ENCODE measurements at places on chromosomes 11 and 22.
A peak's percentile ranks its signal among the peaks of the same experiment; 100 is the strongest.

DNA sequence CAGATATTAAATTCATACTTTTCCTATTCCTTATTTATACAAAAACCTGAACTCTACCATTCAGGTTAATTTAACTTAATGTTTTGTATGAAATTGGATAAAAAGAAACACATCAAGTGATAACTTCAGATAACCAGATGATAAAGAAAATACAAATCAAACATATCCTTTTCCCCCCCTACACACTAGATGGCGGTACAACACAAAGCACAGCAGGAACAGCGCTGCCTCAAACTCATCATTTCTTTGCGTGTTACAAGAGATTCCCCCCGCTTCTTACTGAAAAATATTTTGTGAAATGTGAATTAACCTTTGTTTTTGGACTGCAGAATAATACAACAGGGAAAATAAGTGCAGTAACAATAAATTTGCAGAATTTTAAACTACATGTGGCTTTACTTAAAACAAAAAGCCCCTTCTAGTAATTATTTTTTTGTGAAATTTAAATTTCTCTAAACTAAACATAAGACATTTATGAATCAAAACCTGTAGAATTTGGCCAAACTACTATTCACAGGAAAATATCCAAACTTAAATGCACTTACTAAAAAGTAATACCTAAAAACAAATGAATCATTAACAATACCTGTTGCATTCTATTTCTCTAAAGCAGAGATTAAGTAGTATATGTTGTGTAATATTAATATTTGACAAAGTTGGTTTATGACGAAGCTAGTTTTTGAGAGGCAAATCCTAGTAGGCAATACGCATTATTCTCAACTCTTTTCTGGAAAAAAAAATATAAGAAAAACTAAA lies 74.4 kb downstream of the ARHGAP32 start:
- peak; percentile 62 for DNase-seq

DNA sequence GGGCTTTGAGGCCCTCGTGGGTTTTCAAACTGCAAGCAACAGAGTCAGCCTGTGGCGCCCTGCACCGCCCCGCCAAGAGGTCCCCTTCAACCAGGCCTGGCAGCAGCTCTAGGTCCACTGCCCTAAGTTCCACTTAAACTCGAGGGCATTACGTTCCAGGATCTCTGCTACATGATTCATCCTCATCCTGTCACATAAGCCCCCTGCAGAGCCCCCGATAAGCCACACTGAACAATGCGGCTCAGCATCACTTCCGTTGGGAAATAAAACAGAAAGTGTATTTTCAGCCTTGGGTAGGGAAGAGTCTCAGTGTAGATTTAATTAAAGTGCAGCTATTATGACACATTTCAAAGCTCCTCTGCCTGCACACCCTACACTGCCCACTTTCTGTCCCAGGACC lies 24.6 kb downstream of the SULT4A1 start:
- no peak for DNase-seq

DNA sequence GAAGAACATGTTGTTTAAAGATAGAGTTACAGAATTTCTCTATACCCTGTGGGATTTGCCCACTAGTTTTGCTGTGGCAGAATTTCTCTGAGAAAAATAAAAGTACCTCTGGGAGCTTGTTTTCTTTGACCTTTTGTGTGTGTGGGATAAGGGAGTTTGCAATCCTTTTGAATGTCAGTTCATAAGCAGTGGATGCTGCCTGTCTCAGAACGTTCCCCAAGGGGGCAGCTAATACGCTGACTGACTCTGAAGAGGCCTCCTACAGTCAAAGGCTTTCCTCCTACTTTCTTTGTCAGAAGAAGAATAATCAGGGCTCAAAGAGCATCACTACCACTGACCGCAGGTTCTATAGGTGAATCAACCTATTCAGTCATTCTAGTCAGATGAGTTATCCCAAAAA lies 140.6 kb downstream of the AASDHPPT start:
- no peak for DNase-seq

GRCh38 chr22:35850831-35851230 lies 133.2 kb downstream of the APOL5 start:
- no peak for DNase-seq

DNA sequence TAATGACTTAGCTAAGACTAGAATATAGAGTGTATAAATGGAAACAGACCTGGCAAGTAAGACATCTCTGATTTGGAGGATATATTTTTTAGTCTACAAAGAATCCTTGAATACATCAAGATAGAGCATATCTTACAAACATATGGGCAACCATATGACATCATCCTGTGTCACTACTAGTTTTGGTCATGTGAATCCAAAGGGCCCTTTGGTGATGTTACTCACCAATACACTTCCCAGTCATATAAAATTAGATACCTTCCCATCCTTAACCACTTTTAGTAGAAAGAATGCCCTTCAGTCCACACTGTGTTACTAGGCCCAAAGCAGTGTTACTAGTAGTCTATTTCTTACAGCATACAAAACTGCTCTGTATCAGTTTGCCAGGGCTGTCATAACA lies 31.6 kb downstream of the GRIA4 start:
- DNase-seq = no peak

DNA sequence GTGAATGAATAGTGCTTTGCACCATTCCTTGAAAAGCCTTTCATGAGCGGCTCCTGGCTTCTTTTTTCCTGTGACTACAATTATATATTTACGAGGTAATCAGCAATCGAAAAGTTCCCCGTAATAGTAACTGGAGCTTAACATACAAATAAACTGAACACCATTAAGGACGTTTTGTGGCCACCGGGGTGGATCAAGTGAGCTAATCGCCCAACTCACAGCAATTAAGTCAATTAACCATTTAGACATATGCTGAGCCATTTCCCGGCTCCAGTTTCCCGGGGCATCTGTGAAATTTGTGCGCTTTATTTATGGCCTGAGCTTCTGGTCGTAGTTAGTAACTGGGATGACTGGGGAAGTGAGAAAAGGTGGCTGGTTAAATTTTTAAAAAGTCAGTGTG lies 465.2 kb downstream of the MIAT start:
- DNase-seq = no peak

DNA sequence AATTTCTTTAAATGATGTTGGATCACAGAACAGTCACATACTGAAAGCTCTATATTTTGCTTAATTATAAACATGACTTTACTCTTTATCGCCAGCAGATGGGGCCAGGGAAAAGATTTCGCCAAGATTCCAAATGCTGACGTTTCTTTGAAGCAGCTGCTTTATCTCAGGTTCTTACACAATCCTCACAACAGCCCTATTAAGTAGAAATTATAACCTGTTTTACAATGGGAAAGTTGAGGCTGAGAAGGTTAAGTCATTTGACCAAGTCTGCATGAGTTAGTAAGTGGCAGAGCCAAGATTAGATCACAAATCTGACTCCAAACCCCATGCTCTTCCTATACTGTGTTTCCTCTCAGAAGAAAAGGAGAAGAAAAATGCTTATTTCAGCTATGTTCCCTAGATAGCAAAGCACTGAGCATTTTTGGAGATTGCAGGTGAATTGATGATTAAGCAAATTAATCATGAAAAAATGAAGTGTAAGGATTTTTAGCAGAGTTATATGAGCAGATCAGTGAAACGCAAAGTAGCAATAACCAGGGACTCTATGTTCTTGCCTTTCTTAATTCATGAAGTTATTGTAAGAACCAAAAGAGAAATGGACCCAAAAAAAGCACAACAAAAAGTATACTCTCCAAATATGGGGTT lies 79.0 kb downstream of the AASDHPPT start:
- DNase-seq = no peak

- DNase-seq = no peak
Observed at GRCh38 chr22:21929253-21929652, 23.4 kb downstream of the PPM1F start.

GRCh38 chr11:105948918-105949590 lies 73.0 kb downstream of the MSANTD4 start:
- DNase-seq = no peak

DNA sequence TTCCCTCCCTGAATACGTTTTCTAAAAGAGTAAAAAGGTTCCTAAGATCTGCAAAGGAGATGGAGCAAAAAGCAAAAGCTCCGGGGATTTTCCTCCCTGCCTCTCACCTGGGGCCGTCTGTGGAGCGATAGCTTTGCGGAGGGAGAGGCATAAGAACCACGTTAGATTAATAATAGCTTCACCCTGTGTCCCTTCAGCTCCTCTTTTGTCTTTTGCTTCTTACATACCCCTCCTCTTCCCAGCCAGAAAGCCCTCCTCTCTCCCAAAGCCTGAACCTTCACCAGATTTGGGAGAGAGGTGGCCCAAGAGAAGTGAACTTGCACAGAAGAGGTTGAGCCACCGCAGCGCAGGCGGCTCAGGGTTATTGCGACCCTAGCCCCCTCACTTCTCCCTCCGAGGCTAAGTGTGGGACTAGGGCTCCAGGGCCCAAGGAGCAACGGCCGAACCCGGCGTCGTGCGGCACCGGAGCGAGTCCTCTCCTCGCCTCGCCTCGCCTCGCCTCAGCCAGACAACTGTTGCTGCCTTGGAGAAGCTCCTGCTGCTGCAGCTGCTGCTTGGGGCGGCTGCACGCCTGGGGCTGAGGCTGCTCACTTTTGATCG lies 97.6 kb upstream of the HSD17B12 start:
- no peak for DNase-seq

GRCh38 chr11:41612415-41612814 lies 153.0 kb upstream of the LRRC4C start:
- no peak for DNase-seq

GRCh38 chr11:86124251-86125233 lies 55.7 kb upstream of the PICALM start:
- DNase-seq = no peak

GRCh38 chr11:130636722-130637464 lies 188.4 kb downstream of the ADAMTS15 start:
- peak; percentile 2 for DNase-seq

DNA sequence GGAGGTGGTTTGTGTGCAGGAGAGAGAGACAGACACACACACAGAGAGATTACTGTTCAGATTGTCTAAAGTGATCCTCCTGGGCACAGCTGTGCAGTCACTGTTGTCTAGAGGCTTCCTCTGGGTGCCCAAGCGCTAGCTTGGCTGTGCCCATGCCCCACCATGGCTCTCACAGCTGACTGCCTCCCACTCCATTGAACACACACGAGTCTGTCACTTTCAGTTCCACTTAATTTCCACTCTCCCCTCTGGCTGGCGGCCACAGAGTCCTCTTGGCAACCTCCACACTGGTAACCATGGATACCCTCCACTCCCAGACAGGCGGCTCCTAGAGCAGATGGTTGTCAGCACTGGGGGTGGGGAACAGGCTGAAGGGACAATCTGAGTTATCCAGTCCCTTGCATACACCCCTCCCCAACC lies 29.1 kb downstream of the MAP6 start:
- DNase-seq = peak; percentile 96

DNA sequence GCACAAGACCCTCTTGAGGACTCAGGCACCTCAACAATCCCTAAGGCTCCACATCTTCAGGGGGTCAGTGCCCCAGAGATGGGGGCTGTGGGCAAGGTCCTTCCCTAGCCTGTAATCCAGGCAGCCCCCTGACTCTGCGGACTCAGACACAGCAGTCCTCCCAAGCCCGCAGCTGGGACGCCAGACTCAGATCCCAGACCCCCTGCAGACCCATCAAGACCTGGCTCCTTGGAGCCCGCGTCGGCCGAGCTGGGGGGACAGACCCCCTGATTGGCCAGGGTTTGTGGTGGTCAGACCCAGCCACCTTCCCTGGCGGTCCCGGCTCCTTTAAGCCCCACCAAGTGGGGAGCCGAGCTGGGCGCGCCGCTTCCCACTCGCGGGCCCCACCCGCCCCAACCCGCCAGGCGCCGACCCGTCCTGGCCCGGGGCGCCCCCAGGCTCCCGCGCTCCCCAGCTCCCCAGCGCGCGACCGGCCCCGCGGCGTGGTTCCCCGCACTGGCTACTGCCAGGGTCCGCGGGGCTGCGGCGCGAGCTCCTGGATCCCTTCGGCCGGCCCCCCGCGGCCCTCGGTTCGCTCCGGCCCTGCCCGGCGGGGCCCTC lies 458 bp downstream of the OSBPL5 start:
- no peak for DNase-seq

GRCh38 chr11:45807792-45808238 lies 2.9 kb downstream of the SLC35C1 start:
- no peak for DNase-seq

DNA sequence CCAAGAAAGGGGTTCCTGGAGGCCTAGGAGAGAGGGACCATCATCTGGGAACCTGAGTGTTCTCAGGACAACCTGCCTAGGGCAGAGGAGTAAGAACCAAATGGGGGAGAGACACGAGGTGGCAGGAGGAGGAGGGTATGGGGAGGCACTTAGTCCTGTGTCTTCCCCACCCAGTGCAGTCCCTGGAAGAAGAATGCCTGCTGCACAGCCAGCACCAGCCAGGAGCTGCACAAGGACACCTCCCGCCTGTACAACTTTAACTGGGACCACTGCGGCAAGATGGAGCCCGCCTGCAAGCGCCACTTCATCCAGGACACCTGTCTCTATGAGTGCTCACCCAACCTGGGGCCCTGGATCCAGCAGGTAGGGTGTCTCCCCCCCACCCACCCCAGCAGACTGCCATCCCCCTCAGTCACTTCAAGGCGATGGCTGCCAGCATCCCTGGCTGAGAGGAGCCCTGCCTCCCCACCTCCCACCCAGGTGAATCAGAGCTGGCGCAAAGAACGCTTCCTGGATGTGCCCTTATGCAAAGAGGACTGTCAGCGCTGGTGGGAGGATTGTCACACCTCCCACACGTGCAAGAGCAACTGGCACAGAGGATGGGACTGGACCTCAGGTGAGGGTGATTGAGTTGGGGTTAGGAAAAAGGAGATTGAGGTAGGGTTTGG lies 3.7 kb upstream of the INPPL1 start:
- no peak for DNase-seq

DNA sequence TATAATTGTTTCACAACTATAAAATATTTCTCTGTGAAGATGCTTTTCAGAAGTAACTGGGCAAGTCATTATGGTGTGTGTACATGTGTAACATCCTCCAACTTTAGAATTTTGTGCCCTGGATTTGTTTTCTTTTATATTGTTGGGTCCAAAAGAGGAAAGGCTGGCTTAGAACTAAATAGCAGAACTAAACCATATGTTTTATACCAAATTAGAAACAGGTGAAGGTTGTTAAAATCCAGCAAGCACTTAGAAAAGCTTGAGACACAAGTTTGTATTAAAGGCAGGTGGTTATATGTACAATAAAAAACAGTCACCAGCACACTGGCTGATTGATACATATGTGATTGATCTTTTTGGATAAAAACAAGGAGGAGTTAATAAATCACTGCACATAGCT lies 158.5 kb downstream of the WNT11 start:
- no peak for DNase-seq

- DNase-seq = no peak
Observed at GRCh38 chr11:48025293-48025983, 45.1 kb downstream of the PTPRJ start.
